Right ventricle myocardium superior (tissue), 1 donor: ENCODE measurements at places on chromosomes 13 and 19. TPM values are rescaled to one million over a fixed set of nuclear protein-coding genes. Genes with fewer than 3 reads are reported as not detected.

ATP8B3 gene
- 0.46 TPM for total RNA-seq

KLK14 gene
- total RNA-seq = 1.9 TPM

SIRT2 gene
- 96.2 TPM for total RNA-seq

KATNAL1 gene
- total RNA-seq = 37.8 TPM

KLK3 gene
- not detected for total RNA-seq

PPM1N gene
- total RNA-seq = 0.75 TPM

KEAP1 gene
- total RNA-seq = 78.3 TPM
